ENCODE measurements at places on chromosomes 12 and 14.

DNA sequence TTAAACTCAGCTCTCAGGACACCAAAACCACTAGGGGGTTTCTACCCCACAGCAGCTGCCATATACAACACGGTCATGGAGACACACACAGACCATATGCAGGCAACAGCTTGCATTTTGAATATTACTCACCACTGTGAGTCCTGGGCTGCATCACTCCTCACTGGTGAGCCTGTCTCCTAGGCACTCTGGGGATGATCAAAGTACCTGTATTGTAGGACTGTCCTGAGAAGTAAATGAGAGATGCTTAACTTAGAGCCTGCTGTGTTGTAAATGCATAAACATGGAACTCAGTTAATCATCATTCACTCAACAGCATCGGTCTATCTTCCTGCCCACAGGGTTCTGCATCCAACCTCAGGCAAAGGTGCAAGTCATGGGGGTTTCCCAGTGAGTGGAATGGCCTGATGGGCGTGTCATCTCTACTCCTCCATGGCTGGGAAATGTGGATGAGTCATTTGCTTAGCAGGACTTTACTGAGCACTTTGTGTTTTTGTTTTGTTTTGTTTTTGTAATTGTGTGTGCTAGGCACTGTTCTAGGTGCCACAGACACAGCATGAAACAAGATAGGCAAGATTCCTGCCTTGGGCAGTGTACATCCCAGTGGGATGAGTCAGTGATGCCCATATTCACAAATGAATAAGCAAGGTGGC, 1141.2 kb upstream of the TMEM132C start:
- peak; percentile 97 for DNase-seq

- peak; percentile 68 for DNase-seq
Observed at GRCh38 chr14:68141281-68142088, 321.9 kb downstream of the RAD51B start.

DNA sequence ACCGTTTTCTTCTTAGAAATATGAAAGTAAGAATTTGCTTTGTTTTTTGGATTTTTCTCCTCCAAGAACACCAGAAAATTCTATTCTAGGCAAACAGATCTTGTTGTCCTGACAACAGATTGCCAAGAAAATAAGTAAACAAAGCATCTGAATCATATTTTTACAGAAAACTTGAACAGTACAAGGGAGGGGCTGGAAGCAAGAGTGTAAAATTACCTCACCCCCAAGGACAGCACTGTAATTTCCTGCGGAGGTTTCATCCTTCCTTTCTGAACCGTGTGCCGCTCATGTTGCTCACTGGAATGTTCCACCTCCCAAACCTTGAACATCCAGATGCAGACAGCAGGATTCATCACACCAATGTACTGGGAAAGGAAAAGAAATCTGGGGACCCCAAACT, 5.4 kb upstream of the CAMKK2 start:
- DNase-seq: no peak

DNA sequence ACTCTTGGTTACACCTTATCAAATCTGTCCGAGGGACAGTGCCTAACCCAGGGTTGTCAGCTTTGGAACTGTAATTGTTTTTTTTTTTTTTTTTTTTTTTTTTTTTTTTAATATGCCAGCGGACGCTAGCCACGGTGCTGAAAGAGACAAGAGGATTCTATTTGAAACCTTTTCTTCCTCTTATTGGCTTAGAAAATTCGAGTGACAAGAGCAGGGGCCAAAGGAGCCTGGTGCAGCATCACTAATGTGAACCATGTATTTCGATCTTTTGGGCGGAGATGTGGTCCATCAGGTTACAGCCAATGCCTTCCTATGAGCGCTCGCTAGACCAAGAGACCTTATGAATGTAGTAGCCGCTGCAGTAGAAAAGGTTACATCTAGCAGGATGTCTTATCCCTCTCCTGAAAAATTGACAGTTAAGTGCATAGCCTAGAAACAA, 922 bp downstream of the PTPRR start:
- peak; percentile 2 for DNase-seq

DNA sequence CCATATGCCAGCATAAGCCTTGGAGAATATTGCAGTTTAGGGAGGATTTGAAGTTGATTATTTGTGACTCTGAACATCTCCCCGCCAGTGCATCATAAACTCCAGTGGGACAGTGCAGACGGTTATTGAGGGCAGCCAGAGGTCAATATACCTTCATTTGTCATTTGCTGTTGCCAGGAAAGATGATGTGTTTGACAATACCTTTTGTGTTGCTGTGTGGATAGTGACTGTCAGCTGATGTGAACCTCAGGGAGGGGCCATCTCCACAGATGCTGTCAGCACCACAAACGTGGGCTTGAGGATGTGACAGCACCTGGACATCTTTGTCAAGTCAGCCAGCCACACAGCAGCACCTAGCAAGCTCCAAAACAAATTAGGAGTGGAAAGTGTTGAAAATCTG, 11.5 kb downstream of the CCDC198 start:
- DNase-seq: no peak

GRCh38 chr12:12723681-12724420, 6.7 kb downstream of the CDKN1B start:
- peak; percentile 47 for DNase-seq

GRCh38 chr12:108613548-108613947, 15.7 kb upstream of the TMEM119 start:
- DNase-seq: peak; percentile 63

DNA sequence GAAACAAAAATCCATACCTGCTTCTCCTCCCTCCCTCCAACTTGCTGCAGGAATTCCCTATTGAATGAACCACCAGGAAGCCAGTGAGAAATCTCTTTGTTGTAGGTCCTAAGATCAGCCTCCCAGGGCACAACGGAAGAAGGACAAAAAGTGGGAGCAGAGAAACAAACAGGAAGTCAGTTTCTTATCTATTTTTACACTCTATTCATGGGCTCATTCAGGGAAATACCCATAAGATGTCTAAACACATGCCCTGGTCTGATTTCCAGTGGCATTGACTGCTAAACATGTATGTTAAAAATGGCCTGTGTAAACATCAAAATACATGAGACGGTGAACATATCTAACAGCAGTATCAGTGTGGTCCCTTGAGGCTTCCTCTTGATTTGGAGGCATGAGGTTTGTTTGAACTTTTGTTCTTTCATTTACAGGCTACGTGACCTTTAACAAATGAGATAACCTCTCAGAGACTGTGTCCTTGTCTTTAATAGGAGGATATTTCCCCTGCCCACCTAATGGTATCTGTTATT, 18.8 kb downstream of the GPR65 start:
- no peak for DNase-seq

DNA sequence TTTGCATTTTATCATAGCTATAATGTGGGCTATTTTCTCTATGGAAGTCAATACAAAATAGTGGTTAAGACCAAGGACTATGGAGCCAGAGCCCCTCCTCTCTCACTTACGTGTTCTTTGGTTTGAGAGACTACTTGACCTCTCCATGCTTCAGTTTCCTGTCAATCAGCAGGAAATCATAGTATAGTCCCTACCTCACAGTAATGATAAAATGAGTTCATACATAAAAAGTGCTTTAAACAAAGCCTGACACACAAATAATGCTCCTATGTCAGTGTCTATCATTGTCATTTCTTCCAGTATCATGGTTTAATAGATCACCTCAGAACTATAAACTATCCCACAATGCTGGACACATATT, 90.4 kb downstream of the MED13L start:
- no peak for DNase-seq

- no peak for DNase-seq
Observed at GRCh38 chr14:104881369-104881979, 16.4 kb downstream of the CEP170B start.

GRCh38 chr12:89345830-89346740, 6.2 kb downstream of the DUSP6 start:
- DNase-seq: peak; percentile 54

GRCh38 chr14:95500201-95500681, 16.2 kb downstream of the SYNE3 start:
- DNase-seq: no peak

DNA sequence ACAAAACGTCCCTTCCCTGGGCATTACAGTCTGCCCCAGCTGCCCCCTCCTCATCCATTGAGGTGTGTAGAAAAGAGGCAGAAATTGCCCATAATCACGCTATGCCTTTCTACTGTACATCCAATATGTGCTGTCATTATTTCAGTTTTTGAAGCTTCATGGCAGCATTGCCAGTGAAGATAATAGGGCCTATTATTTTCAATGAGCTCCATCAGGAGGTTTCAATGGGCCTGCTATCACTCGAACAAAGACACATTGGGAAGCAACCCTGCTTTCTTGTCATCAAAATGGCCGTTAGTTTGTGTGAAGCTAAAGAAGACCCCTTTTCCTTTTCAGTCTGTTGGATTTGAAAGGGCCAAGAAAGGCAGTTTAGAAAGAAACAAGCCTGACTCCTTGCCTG, 653.8 kb downstream of the NOVA1 start:
- DNase-seq: no peak

DNA sequence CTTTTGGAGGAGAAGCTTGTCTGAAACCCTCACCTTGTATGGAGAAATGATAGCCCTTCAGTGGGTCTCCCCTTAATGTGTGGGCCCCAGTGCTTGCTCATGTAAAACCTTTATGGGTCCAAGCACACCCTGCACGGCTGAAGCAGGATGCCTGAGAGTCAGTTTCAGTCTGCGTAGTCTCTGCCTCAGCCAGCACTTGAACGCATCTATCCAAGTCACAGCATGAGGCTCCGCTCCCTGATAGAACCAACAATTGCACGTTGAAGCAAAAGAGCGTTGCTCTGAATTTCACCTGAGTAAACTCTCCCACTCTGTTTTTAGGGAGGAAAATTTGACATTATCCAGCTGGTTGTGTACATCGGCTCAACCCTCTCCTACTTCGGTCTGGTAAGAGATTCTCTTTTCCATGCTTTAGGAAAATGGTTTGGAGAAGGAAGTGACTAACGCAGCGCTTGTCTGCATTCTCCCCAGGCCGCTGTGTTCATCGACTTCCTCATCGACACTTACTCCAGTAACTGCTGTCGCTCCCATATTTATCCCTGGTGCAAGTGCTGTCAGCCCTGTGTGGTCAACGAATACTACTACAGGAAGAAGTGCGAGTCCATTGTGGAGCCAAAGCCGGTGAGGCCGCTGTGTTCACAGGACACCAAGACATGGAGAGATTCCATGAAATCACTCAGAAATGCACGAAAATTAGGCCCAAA, 33.0 kb upstream of the P2RX4 start:
- DNase-seq: no peak

DNA sequence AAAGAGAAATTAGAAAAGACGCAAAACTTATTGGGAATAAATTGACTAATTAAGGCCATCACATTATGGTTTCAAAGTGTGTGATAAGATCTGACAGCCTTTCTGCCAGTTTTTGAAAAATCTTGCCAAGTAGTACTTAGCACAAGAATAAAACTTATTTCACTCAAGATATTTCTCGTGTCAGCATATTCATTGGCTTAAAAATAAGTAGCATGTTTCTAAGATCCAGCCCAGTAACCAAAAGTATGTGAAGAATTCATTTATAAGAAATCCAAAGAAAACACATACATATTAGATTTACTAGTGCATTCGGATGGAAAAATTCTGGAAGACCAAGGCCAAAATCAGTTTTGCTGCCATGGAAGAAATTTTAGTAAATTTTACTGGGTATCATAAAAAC, 1135.0 kb downstream of the GALC start:
- DNase-seq: no peak

GRCh38 chr12:45356822-45357538, 141.1 kb downstream of the ANO6 start:
- no peak for DNase-seq

DNA sequence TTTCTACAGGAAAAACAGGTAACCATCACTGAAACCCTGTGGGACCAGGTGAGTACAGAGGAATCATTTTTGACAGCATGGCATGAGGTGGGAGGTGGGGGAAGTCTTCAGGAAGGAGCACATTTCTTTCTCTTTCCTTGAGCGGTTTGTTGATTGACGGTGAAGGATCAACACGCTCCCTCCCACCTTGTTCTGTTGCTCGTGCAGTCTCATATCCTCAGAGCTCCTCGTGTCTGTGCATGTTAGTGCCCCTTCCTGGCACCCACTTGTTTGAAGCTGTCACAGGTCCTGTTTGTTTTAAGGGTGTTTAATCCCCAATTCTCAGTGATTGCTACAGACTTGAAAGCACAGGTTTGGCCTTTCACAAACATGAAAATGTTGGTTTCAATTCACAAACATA, 4.4 kb downstream of the C12orf54 start:
- no peak for DNase-seq

DNA sequence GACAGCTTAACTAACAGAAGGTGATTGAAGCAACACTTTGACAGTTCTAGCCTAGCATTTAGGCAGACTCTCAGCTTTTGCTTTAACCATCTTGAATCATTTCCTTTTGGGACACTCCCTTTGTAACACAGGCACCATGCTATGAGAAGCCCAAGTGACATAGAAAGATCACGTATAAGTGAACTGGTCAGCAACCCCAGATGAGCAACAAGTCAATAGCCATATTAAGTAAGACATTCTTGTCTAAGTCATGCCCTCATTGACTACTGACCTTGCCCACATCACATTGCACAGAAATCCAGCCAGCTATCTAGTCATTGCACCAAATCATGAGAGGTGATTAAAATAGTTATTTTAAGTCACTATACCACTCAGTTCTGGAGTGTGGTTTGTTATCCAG, 476.8 kb downstream of the TRHDE start:
- DNase-seq: no peak

DNA sequence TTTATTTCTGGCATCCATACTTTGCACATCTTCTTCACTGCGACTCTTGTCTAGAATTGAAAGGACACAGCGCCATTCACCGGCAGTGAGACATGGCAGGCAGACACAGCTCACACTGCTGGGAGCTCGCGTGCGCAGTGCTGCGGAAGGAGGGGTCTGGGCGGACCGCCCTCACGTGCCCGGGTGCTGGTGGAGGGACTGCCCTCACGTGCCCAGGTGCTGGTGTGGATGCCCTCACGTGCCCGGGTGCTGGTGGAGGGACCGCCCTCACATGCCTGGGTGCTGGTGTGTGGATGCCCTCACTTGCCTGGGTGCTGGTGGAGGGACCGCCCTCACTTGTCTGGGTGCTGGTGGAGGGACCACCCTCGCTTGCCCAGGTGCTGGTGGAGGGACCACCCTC, 27.9 kb upstream of the GOLGA3 start:
- no peak for DNase-seq

DNA sequence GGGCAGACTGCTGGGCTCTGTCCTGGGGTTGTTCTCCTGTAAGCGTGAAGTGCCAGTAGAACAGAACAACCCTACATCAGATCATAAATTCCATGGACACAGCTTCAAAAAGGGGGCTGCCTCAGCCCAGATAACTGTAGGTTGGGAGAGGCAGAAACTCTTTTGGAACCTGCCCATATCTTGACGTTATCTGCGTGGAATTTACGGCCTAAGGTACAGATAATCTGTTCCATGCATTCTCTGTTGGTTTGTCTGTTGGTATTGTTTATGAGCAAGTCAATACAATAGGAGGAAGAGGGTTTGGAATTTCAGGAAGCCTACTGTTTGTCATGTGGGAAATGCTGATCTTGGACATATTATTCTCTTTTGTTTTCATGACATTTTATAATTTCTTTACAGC, 36.7 kb downstream of the SLC25A47 start:
- DNase-seq: no peak
